Type B pancreatic cell (in vitro differentiated cells): ENCODE measurements at places on chromosomes 3 and 15.
A peak's percentile ranks its signal among the peaks of the same experiment; 100 is the strongest.

DNA sequence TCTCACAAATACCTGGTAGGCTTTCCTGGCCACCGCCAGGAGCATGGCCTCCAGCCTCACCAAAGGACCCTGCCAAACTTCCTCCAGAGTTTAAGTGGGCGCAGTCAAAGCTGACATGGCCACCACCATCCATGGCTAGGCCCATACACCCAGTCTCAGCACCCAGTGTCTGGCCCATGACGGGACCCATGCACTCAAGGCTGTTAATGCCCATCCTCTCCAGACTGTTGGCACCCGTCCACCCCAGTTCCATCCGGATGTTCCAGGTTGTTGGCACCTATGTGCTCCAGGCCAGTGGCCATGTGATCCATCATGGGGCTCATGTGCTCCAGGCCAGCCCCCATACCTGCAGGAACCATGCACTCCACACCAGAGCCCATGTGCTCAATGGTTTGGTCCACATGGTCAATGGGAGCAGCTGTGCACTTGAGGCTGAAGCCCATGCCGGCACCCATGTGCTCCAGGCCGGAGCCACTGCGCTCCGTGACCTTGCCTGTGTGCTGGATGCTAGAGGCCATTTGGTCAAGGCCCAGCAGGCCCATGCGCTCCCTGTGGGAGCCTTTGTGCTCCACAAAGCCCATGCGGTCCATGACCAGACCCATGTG lies 20.4 kb downstream of the CTDSPL2 start:
- no peak for DNase-seq

DNA sequence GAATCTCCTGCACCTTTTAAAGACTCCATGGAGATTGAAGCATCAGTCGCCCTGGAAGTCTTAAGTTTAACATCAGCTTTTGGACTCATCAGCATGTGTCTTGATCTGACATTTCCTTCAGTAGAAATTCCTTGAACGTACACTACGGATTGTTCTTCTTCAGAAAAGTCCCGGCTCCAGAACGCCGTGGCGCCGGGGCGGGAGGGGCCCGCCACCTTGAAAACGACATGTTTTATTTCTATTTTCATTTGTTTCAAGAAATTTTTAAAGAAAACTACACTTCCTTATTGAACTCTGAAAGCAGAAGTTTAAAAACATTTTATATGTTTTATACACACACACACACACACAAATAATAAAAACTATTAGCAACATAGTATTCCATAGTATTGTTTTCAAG lies 32.6 kb upstream of the RAP2B start:
- DNase-seq: no peak

GRCh38 chr3:130405956-130406355 lies 60.5 kb downstream of the COL6A5 start:
- DNase-seq: no peak

DNA sequence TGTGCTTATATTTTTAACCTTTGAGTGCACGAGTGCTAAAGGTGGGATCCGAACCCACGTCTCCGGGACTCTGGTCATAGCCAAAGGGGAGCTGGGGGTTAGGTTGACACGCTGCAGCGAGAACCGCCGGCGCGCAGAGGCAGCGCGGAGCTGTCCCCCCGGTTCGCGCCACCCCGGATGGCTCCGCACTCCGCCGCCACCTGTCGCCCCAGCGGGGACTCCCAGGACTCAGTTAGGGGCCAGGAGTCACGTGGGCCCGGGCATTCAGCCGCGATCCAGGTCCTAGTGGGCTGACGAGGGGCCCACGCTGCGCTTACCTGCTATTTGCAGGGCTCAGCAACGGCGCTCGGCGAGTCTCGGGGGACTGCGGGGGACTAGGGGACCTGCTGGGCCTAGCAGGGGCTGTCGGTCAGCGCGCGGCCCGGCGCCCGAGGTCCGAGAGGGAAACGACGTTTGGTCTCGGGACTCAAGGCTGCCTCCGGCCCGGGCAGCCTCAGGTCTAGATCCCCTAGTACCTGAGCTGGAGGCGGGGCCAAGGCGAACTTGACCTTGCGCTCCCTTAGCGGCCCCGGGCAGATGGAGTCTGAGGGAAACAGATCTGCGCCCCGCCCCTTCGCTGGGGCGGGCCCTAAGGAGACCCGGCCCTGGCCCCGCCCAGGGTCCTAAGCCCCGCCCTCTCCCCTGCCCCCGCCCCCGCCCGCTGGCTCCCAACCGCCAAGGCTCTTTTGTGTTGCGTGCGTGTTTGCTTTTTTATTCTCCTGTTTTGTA lies at the start of gene NMNAT3:
TSS of gene NMNAT3 (minus strand) at position 585 of the 768 bp plus-strand sequence. CDS start 50,248 bp downstream, outside the sequence.
- peak; percentile 84 for DNase-seq

- DNase-seq: no peak
Measured at GRCh38 chr15:99239545-99240198, 9.7 kb downstream of the TTC23 start.
